Left lung (tissue), 14 donors: ENCODE measurements at places on chromosomes 2 and 18. TPM values are rescaled to one million over a fixed set of nuclear protein-coding genes. Genes with fewer than 3 reads are reported as not detected.

GRCh38 chr18:25614168-25614567 lies 262.2 kb upstream of the ZNF521 start:
- DNase-seq = no peak

The CTAGE1 gene
- polyA plus RNA-seq = 0.04 TPM

DNA sequence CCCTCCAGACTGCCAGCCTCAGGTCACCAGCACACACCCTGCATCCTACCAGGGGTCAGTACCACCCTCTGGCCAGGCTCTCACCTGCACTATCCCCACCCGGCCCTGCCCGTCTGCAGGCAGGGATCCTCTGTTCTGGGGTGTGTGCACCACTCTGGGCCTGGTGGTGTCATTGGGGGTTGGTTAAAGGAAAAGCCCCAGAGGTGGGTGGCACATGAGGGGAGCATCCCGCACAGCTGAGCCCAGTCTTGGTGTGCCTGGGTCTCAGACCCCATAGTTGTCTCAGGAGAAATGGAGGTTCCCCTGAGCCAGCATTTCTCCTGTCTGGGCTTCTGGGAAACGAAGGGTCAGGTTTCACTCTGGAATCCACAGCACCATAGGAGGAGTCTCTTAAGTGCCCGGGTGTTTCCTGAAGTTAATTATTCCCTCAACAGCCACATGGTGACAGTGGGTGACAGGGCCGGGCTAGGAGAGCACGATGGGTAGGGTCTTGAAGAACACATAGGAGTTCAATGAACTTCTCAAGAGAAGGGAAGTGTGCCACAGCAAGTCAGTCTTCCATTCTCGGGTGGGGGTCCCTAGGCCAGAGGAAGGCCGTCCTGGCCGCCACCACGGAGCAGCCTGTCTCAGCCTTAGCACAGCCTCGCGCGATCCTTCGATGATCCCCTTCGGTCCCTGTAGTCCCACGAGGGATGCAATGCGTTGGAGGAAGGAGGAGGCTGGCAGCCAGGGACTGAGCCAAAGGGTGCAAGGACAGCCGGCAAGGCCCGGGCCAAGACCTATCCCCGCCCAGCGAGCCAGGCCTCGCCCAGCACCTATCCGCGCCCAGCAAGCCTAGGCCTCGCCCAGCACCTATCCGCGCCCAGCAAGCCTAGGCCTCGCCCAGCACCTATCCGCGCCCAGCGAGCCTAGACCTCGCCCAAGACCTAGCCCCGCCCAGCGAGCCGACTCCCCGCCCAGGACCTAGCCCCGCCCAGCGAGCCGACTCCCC lies 1.1 kb upstream of the FARP2 start:
- peak; percentile 96 for DNase-seq

GRCh38 chr18:44229693-44230108 lies 451.0 kb upstream of the SETBP1 start:
- DNase-seq = peak; percentile 29

The ARL5A gene
- polyA plus RNA-seq = 49.2 TPM

DNA sequence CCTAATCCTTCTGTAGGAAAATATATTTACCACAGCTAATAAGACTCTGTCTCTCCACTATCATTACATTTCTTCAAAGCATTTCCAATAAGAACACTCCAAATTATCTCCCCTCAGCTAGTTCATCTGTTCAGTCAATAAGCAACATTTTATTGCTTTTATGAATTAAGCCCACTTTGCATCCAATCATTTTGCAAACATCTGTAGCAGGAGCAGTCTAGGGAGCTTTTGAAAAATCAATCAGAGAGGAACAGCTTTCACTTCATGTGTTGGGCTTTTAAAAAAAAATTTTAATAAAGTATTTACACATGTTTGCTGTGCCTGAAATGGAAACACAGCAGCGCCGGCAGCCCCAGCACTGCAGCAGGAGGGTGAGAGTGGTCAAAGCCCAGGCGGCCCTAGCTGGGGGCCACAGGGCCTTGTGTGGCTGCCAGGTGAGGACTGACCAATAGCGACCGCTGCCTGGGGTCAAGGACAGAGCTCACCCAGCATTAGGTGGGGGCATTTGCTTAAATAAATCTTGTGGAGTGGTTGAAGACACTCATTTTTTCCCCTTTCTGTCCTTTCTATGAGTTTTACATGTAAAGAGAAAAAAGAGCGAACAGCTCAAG lies 250.7 kb downstream of the RNF144A start:
- peak; percentile 66 for DNase-seq

DNA sequence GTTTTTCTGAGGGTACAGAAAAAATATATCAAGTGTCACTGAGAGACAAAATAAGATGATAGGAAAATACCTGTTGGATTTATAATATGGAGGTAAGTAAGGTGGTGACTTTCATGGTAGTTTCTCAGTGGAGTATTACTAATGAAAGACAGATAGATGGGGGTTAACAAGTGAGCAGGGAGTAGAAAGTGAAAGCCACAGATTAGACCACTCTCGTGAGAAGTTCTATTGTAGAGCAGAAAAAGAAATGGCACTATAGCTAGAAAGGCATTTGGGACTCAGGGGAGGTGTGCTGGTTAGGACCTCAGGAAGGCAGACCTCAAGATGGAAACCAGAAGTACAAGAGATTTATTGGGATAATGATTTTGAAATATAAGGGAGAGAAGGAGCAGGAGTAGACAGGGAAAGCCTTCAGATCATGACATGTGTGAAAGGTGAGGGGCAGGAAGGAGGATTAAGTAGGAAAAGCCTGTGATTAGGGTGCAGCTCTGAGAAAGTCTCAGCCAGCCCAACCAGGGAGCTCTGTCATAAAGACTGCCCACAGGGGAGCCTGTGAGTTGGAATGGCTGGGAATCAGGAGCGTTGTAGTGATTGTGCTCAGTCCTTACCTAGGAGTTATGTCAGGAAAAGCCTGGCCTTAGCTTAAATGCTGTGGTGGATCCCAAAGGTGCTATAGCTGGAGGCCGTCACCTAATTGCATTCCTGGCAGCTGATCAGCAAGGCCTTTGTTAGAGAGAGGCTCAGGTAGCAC lies 198.1 kb downstream of the IKZF2 start:
- DNase-seq = no peak

GRCh38 chr18:50193796-50194630 lies 934 bp downstream of the MYO5B start:
- DNase-seq = no peak

DNA sequence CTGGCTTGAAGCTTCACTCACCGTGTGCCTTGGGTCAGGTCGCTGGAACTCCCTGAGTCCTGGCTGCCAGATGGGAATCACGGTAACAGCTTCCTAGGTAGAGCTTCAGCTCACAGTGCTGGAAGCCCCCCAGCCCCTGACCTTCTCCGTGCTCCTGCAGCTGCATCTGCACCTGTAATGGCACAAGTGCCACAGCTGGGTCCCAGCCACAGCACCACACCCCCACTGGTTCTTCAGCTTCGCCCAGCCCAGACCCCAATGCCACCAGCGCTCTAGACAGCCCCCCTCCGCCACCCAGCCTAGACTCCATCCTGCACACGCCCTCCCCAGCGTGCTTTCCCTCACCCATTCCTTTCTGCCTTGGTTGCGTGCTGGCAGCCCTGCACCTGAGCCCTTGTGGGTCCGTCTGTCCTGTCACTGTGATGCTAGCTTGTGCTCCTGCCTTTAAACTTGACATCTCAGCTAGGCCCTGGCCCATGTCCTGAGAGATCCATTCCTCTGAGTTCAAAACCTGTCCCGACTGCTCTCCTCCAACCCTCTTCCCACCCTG lies 7.6 kb upstream of the ESPNL start:
- DNase-seq = no peak

- no peak for DNase-seq
These were observed 652 bp downstream of the GPC1 start for GRCh38 chr2:240435948-240436682.

GRCh38 chr2:17069564-17069963 lies 403.9 kb upstream of the CYRIA start:
- no peak for DNase-seq
